Nucleus accumbens (tissue), 56 donors: ENCODE measurements at places on chromosomes 16 and 17.

DNA sequence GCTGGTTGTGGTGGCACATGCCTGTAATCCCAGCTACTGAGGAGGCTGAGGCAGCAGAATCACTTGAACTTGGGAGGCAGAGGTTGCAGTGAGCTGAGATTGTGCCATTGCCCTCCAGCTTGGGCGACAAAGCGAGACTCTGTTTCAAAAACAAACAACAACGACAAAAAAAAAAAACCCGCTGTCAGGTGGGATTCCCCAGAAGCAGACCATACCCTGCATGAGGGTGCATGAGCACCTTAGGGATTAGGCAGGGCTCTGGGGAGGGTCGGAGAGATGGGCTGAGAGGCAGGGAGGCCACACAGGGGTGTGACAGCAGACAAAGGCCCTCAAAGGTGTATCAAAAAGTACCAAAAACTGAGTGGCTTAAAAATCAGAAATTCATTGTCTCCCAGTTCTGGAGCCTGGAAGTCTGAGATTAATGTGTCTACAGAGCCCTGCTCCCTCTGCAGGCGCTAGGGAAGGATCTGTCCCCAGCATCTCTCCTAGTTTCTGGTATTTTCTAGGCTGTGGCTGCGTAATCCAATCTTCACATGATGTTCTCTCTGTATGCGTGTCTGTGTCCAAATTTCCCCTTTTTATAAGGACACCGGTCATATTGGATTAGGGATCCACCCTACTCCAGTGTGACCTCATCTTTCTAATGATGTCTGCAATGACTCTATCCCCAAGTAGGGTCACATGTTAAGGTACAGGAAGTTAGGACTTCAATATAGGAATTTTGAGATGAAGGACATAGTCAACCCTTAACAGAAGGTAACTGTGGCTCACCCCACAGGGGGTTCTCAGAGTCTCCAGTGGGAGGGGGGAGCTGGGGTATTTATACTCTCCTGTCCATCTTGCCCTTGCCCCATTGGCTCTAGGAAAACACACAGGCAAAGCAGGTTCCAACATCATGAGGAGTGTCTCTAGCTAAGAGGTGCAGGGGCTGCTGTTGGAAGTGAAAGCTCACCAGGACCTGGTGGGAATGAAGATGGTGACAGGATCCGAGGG lies 13.6 kb upstream of the TVP23A start:
- no peak for DNase-seq

- no peak for DNase-seq
Observed at GRCh38 chr16:75086281-75086680, 30.3 kb downstream of the LDHD start.

GRCh38 chr16:28101533-28101890 lies 38.0 kb upstream of the GSG1L start:
- DNase-seq, result no peak

DNA sequence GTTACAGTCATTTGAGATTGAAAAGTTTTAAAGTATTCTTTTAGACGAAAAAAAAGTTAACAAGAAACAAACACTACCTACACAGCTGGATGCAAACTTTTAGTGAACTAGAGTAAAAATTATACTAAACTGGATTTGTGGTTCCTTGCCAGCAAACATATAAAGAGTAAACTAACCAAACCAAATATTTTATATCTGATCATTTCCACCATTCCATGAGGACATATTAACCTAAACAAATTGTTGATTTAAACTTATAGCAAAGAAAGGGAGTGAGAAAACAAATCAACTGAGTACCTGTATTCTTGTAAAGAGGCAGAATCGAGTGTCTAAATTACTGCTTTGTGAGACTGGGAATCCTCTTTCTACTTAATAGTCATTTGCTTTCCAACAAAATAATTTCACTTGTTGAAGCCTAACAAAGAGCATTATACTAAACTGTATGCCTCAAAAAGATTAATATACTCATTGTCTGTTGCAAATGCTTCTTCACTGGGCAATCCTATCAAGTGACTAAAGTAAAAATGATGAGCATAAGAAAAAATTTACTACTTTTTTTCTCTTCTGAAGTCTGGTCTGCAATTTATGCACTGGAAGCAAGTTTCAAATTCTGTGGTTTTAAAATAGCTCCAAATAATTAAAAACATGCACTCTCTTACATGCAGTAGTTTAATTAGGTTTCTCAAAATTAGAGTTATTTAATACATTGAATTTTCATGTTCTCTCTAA lies 37.5 kb downstream of the AKAP10 start:
- no peak for DNase-seq

DNA sequence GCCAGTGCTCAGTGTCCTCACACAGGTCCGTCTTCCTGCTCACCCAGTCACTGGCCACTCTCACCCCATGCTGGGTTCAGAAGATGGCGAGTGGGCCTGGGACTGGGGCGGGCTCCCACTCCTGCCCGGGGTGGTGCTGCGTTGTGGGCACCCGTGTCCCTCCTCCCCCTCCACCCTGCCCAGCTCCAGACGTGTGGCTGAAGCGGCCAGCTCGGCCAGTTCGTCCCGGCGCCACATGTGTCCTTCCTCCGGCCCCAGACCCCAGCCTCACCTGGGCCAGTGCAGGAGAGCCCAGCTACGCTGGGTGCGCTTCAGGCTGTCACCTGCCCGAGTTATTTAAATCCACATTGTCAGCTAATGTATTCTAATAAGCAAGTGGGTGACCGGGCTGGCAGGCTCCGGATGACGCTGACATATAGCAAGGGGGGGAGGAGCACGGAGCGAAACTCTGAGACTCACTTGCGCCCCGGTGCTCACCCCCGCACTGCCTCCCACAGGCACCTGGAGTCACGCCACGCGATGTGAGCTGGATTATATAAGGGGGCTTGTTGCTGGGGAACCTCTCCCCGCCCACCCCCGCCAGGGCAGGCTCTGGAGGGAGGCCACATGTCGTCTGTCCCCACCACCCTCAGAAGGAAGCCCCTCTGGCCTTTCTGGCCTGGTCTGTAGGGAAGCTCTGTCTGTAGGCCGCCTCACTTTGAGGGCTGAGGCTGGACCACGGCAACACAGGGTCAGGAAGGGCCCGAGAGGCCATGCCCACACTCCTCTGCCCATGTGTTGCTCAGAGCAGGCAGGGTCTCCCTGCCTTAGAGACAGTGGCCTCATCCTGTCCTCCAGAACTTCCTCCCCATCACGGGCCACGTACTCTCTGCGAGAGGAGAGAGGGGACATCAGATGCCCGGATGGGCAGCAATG lies 7.1 kb upstream of the BAIAP2 start:
- DNase-seq, result peak; percentile 40

GRCh38 chr17:40352237-40352778 lies 12.2 kb downstream of the GJD3 start:
- no peak for DNase-seq

DNA sequence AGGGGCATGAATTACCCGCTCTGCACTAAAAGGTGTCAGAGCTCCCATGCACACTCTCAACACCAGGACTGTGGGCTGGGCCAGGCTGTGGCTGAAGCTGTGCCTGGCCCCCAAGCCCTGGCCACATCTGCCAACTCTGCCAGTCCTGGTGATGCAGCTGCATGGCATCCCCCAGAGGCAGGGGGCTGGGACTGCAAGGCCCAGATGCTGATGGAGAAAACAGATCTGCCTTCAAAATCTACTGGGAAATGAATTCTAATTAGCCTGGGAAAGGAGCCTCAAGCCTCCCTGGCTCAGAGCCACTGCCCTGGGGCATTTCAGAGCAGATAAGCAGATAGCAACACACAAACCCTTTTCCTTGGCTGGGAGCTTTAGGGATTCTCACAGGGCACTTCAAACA lies 3.4 kb downstream of the CHST6 start:
- DNase-seq, result peak; percentile 52

DNA sequence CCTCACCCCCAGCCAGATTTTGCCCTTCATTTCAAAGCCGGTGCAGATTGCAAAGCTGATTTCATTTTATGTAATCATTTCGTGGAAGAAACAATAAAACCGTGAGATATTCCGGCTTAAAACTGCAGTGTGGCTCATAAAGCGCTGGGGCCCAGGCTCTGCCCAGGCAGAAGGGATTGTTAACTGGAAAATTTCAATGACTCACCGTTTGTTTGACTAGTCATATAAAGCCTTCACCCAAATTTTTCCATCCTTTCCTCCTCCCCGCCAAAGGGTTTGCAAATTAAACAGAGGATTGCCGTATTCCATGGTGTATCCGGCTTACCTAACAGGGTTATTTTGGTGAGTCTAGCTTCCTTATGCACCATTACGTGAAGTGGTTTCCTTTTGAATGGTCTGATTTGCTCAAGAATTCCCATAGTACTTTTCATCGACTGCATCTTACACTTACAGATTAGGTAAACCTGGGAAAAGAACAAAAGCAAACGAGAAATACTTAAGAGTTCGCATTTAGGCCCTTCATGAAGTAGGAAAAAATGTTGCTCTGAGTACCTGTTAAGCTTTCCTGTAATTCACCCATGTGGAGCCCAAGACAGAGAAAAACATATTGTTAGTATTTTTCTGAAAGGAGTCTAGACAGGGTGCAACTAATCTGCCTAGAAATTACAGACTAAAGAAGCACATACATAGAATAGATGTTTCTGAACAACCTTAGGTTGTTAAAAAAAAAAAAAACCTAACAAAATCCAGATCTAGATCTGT lies 949 bp upstream of the GSPT1 start:
- DNase-seq, result no peak

DNA sequence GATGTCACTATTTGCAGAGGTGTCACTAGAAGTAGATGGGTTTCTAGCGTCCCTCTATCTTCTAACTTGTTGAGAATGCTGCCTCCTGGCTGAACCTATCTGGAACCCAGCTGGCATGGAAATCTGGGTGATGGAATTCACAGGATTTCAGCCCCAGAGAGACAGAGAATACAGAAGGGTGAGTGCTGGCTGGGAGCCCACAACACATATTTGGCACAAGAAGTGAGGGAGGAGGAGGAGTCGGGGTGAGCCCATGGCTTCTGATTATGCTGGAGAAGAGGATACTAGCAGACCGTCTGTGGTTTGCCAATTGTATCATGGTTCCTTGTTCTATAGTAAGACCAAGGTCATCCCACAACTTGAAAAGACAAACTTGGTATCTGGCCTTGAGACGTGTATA lies 557.8 kb upstream of the SALL1 start:
- no peak for DNase-seq

GRCh38 chr17:18318771-18319450 lies 3.8 kb downstream of the SMCR8 start:
- DNase-seq, result no peak

- no peak for DNase-seq
Observed at GRCh38 chr17:76137001-76137350, 4.1 kb downstream of the FOXJ1 start.

DNA sequence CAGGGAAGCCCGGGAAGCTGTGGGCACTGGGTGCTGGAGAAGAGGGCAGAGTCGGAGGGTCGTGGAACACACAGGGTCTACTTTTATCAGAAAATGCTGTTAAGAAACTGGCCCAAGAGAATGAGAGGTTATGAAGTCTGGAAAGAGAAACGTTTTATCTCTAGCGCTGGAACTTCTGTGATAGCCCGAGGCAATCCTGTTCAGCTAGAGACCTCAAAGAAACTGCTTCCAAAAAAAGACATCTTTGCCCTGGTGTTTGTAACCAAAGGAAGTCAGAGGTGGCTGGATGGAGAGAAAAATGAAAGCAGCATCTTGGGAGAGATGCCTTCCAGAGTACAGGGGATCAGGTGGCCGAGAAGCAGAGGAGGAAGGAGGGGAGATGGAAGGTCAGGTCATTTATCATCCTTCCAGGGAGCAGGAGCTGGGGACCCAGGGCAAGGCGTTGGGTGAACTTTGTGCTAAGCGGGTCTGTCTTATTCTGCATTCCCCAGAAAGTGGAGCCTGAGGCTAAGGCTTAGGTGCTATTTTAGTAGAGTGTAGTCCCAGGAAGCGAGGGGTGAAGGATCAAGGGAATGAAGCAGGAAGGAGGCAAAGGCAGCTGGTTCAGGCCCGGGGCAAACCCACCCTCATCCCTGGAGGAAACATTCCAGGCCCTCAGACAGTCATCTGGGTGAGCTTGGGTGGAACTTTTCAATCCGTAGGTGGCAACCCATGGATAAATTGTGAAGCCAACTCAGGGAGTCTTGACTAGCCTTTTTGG lies 66.5 kb downstream of the MGAT5B start:
- no peak for DNase-seq

DNA sequence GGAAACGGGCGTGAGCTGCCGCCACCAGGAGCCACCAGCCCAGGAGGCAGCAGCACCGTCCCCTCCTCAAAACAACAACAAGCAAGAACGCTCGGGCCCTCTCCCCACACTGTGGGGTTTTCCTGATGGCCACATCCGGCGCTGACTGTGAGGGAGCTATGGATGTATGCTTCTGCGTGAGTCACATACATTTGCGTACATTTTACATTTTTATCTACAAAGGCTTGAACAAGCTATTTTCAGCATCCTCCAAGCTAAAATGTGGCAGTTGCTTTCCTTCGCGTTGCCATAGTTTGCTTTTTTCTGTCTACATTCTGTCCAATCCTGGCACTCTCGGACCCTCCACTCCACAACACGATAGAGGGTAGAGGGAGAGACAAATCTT lies 2.0 kb upstream of the ABR start:
- no peak for DNase-seq

GRCh38 chr17:80129006-80129565 lies 17.8 kb downstream of the EIF4A3 start:
- no peak for DNase-seq

DNA sequence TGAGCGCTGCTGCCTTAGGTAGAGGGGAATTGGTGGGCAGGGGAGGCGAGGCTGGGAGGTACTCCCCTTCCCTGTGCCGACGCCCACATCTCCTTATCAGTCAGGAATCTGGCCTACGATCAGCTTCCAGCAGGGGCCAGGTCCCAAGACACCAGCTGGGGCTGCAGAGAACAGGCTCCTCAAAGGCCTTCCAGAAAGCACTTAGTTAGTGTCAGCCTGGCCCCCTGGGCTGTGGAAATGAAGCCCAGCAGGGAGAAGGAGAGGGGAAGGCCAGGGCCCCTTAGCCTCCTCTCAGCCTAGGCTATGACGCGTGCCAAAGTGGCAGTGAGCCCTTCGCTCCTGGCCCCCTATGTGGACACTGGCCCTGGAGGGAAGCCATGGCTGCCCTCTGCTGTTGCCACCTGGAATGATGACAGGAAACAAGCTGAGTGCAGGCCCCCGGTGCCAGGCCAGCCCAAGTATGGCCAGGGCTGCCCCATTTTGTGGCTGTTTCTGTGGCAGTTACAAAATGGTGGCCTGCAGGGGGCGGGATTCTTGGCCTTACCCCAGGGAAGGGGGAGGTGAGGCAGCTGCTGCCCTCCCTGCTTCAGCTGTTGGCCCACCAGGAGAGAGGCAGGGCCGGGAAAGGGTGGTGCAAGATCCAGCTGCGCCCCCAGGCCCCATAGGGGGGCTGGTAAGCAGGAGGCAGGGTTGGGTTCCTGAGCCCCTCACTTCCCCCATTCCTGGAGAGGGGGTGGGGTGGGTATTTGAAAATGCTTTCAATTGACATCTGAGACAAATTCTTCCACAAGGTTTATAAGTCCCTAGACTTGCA lies 11.3 kb downstream of the TBX4 start:
- DNase-seq, result no peak

- DNase-seq, result peak; percentile 21
Observed at GRCh38 chr17:78313735-78314648, 45.9 kb downstream of the SOCS3 start.
